Right forelimb (tissue), 1 donor: ENCODE measurements at places on chromosomes 5 and 9.

DNA sequence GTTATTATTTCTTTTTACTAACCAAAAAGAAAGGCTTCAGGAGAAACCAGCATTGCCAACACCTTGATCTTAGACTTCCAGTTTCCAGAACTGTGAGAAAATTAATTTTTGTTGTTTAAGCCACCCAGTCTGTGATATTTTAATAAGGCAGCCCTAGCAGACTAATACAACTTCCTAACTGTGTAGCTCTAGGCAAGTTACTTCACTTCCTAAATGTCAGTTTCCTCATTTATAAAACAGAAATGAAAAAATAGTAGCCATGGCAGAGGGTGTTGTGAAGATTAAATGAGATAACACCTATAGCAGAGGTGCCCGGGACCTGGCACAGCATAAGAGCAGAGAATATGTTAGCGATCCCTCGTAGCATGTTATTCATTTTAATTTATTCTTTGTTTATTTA is 66.6 kb upstream of the HAND1 start:
- no peak for DNase-seq

DNA sequence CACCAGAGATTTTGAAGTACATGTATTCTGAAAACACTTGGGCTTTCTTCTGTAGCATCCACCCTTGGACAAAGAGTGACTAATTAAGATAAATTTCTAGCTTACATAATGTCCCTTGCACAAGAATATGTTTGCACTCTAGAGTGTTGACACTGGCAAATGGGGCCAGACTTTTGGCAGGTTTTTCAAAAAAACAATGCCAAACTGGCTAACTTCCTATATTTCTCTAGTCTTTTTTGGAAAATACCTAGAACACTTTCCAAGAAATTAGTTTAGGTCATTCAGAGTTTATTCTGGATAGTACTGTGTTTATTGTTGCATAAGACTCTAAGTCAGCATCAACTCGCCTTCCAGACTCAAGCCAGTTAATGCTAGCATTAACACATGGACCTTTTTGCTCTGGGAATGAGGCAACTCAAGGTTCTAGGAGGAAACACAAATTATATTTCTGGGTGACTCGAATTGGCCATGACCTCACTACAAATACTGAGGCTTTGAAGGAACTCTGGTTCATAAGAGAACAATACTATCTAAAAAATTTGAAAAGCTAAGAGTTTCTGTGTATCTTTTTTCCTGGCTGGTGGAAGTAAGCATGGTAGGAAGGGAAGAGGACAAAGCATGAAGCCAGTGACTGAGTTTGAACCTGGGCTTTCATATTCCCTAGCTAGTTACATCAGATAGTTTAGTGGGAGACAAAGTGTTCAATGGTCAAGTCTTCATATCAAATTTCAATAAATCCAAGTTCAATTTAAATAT is 101.6 kb downstream of the NREP start:
- no peak for DNase-seq

GRCh38 chr9:85453850-85454249 is 287.9 kb downstream of the AGTPBP1 start:
- DNase-seq: no peak

DNA sequence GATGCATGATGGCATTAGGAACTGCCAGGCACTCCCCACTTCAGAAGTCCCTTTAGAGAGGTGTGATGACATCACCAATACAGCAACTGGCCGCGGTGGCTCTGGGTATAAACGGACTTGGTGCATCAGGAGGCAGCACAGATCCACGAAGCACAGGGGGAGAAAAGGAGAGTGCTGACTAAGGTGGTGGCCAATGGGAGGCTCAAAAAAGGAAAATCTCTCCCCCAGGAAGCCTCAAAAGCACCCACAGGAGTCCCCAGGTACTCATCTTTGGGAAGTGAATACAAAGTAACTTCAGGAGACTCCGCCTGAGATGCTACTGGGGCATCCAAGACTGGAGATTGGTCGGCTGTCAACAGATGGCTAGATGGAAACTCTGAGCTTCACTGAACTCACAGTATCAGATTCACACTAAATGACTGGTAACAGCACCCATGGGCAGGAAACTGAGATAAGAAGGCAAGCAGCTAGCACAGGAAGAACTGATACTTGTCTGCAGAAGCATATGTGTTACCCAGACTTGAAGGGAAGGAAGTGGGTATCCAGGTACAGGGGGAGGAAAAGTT is 7.6 kb downstream of the TTC39B start:
- DNase-seq: no peak

DNA sequence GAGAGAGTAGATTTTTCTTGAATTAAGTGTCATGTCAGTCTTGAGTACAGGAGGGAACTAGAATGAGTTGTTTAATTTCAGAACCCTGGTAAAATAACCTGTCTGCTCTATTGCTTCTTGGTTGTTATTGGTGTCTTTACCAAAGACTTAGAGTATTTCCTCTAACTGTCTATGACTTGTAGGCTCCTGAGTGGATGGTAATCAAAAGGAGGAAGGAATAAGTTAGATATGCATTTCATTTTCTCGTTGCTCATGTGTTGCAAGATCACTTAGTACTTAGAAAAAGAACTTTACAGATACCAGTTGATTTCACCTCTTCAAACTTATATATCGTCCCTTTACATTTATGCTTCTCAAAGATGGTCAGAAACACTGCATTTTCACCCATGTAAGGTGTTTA is 31.1 kb downstream of the UHRF2 start:
- DNase-seq: no peak

- DNase-seq: no peak
Observed at GRCh38 chr5:155091063-155091648, 77.6 kb downstream of the KIF4B start.

GRCh38 chr5:136772491-136772890 is 407.1 kb upstream of the TRPC7 start:
- DNase-seq: no peak

DNA sequence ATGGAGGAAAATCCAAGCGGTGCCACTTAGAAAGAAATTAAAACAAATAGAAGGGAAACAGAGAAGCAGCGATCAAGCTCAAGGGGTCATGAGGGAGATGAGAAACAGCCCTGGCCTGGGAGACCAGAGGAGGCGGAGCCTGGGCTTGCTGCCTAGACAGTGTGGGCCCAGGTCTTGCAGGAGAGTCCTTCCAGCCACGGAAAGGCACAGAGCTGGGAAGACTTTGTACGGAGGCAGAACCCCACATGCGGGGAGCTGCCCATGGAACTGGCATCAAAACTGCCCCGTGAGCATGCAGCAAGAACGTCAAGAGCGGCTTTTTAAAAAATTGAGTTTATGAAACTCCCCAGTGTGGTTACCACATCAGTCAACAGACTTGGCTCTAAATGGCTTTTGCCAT is 119.4 kb downstream of the IRX1 start:
- DNase-seq: no peak

DNA sequence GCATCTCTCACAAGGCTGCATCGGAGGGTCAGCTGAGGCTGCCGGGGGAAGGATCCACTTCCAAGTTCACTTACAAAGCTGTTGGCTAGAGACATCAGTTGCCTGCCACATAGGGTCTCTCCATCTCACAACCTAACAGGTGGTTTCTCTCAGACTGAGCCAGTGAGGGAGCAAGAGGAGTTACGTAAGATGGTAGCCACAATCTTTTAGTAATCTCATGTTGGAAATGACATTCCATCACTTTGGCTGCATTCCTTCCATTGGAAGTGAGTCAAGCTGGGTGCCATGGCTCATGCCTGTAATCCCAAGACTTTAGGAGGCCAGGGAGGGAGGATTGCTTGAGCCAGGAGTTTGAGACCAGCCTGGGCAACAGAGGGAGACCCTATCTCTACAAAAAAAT is 7.4 kb upstream of the GRK6 start:
- no peak for DNase-seq
